ENCODE measurements at places on chromosomes 1 and 21. TPM values are rescaled to one million over a fixed set of nuclear protein-coding genes. Genes with fewer than 3 reads are reported as not detected.
A peak's percentile ranks its signal among the peaks of the same experiment; 100 is the strongest.

The TIPRL gene
- 26.9 TPM for total RNA-seq

- H3K27me3 ChIP-seq: no peaks in the 10 kb centered on the region
- no peak overlapping the region for H3K4me3 ChIP-seq
- DNase-seq: no peak
- no peaks in the 10 kb centered on the region for H3K36me3 ChIP-seq
- peaks cover 23% of the 10 kb centered on the region for H3K4me1 ChIP-seq
Measured at GRCh38 chr1:47785561-47786271, 211.5 kb downstream of the TRABD2B start.

GRCh38 chr1:220880726-220881506 is 1.7 kb downstream of the HLX start:
- peak; percentile 92 for DNase-seq
- no peaks in the 10 kb centered on the region for H3K27me3 ChIP-seq
- peak overlapping the region; percentile 70 for H3K4me3 ChIP-seq
- H3K4me1 ChIP-seq: peaks cover 21% of the 10 kb centered on the region
- H3K36me3 ChIP-seq: peaks cover 27% of the 10 kb centered on the region

GRCh38 chr1:93720956-93721626 is 39.5 kb upstream of the BCAR3 start:
- no peaks in the 10 kb centered on the region for H3K36me3 ChIP-seq
- H3K27me3 ChIP-seq: no peaks in the 10 kb centered on the region
- no peak overlapping the region for H3K27ac ChIP-seq
- H3K4me1 ChIP-seq: peaks cover 8% of the 10 kb centered on the region
- no peak for DNase-seq
- no peak overlapping the region for H3K4me3 ChIP-seq

DNA sequence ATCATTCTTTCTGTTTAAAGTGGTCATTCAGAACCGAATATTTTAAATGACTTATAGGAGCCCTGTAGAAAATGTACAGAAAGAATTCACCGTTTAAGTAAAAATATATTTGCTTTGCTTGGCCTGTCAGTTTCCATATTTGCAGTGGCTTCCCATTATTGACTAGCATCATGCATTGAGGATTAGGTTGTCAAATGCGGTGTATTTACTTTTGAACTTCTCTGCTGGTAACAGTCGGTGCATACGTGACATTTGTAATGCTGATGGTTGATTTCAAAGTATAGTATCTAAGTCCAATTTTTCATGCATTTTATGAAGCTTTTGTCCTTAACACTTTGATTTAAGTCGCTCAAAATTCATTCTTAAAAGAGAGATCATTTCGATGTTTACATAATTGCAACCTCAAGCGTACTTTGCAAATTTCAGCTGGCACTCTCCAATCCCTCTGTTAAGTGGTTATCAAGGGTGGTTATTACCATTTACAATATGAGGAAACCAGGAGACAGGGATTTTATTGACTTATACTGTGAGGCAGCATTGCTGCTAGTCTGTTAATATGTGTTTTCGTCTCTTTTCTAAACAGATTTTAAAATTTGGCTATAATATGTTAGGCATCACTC is 201.6 kb downstream of the SDCCAG8 start:
- H3K4me1 ChIP-seq: peaks cover 1% of the 10 kb centered on the region
- H3K4me3 ChIP-seq: no peak overlapping the region
- no peak overlapping the region for H3K27ac ChIP-seq
- no peak for DNase-seq

- peak overlapping the region; percentile 58 for H3K27ac ChIP-seq
- no peak for DNase-seq
- peaks cover 8% of the 10 kb centered on the region for H3K4me1 ChIP-seq
- H3K36me3 ChIP-seq: no peaks in the 10 kb centered on the region
Measured at GRCh38 chr1:94258873-94259331, 21.5 kb upstream of the ARHGAP29 start.

The SYNC gene
- total RNA-seq: 16.9 TPM

DNA sequence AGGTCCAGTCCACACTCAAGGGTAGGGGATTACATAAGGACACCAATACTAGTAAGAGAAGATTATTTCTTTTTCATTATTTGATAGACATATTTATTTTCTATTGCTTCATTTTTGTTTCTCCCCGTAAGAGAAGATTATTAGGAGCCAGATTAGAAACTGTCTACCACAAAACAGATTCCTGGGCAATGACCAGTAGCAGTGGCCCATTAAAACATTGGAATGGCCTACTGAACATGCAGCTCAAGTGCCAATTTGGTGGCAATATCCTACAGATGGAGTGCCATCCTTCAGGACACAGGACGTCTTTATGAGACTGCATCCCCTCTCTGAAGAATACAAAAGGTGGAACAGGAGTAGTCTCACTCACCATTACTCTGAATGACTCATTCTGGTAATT is 34.0 kb upstream of the ARHGAP29 start:
- H3K27me3 ChIP-seq: no peaks in the 10 kb centered on the region
- no peaks in the 10 kb centered on the region for H3K4me1 ChIP-seq
- H3K4me3 ChIP-seq: no peak overlapping the region
- H3K36me3 ChIP-seq: no peaks in the 10 kb centered on the region
- no peak for DNase-seq
